Smooth muscle cell of the pulmonary artery (primary cell): ENCODE measurements at places on chromosomes 4 and X. TPM values are rescaled to one million over a fixed set of nuclear protein-coding genes. Genes with fewer than 3 reads are reported as not detected.

Gene ZFP92
- 0.23 and 0.33 TPM in 2 replicates for total RNA-seq

Gene USP27X
- total RNA-seq = 3.4 and 3.9 TPM in 2 replicates

Gene GAGE2A
- not detected in 2 replicates for total RNA-seq

Gene HSFX4
- total RNA-seq = not detected in 2 replicates

Gene RAB40A
- total RNA-seq = 0.33 and 0.53 TPM in 2 replicates

Gene SSX2B
- not detected in 2 replicates for total RNA-seq

Gene ANKRD17
- total RNA-seq = 71.8 and 80.9 TPM in 2 replicates

Gene CWH43
- total RNA-seq = not detected in 2 replicates

Gene HADH
- total RNA-seq = 12.1 and 13.9 TPM in 2 replicates

Gene GBA3
- total RNA-seq = 0.07 TPM in 1 of 2 replicates, not detected in the other

Gene FUNDC1
- total RNA-seq = 6.3 and 10.1 TPM in 2 replicates

Gene SYNPO2
- 43.4 and 56.6 TPM in 2 replicates for total RNA-seq

Gene UGT2B11
- not detected in 2 replicates for total RNA-seq

Gene BST1
- total RNA-seq = 21.0 and 55.3 TPM in 2 replicates
